Posterior vena cava (tissue), 2 donors: ENCODE measurements at places on chromosomes 12 and 14. TPM values are rescaled to one million over a fixed set of nuclear protein-coding genes. Genes with fewer than 3 reads are reported as not detected.

DNA sequence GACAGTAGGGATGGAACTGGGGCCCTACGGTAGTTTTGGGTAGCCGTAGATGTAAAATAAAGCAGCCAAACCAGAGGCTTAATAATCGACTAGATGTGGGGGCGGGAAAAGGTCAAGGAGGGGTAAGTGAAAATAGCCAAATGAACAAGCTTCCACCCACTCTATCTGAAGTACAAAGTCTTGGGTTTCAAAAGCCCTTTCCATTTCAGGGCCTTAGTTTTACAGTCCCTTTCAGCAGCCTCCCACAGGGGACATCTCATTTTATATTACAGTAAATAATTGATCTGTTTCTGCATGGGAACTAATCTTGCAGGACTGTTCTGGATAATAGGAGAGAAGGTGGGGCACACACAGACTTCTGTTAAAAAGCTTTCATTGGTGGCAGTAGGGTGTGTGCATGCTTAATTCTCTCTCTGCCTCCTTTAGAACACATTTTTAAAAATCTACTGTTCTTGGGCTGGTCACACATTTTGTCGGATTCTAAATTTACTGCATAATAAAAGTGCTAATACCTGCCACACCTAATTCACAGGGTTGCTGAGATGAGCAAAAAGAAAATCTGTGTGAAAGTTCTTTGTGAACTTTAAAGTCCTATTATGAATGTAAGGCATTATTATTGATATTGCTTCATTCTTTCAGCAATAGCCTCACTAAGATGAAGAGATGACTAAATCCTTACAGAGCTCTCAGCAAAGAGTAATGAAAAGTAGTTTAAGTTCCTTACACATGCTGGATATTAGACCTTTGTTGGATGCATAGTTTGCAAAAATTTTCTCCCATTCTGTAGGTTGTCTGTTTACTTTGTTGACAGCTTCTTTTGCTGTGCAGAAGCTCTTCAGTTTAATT, 104.6 kb downstream of the ITPR2 start:
- no peak for DNase-seq

DNA sequence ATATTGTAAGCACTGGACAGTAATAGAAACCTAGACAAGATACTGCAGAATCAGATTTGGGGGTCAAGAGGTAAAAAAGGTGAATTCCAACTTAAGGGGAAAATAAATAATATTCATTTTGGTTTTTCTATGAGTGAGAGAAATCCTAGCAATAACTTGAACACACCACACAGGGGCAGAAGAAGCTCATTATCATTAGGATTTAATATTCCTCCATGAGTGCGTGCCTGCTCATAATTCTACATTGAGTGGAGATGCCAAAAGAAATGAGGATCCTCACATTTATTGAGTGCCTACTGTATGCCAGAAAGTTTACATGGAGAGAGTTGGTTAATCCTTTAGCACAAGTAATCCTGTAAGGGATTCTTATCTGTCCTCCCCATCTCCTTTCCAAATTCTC, 40.5 kb upstream of the C14orf132 start:
- no peak for DNase-seq

DNA sequence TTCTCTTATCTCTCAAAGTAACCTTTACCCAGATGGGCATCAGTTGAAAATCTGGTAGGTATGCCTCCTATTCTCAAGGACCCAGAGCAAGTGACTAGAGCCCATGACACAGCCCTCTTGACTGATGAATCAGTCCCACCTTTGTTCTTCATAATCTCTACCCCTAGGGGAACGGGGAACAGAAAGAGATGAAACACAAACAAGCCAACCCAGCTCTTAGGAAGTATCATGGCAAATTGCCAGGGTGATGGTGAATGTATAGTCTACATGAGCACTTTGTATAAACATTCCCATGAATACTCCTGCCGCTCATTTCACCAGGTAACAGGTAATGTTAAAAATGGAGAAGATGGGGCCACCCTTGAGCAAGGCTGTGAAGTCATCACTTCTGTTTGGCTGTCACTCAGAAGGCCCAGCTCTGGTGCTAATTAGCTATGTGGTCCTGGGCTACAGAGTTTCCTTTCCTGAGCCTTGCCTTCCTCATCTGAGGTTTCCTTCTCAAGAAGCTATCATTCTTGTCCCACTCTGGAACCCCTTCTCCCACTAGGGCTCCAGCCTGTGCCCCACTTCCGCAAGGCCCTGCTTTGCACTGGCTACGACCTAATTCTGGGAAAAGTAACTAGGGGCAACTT, 161.7 kb downstream of the ANO2 start:
- no peak for DNase-seq

Gene PCBP2
- total RNA-seq: 501 TPM

DNA sequence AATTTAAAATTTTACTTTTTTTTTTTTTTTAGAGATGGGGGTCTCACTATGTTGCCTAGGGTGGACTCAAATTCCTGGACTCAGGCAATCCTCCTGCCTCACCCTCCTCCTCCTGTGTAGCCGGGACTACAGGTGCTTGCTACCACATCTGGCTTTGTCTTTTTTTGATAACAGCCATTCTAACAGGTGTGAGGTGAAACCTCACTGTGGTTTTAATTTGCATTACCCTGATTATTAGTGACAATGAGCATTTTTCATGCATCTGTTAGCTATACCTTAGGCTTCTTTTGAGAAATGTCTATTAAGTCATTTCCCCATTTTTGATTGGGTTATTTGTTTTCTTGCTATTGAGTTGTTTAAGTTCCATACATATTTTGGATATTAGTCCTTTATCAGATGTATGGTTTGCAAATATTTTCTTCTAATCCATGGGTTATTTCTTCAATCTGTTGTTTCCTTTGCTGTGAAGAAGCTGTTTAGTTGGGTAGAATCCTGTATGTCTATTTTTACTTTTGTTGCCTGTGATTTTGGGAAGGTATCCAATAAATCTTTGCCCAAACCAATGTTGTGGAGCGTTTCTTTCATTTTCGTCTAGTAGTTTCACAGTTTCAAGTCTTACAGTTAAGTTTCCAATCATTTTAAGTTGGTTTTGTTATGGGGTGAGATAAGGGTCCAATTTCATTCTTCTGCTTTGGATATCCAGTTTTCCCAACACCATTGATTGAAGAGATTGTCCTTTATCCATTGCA, 86.1 kb downstream of the MYF5 start:
- no peak for DNase-seq

DNA sequence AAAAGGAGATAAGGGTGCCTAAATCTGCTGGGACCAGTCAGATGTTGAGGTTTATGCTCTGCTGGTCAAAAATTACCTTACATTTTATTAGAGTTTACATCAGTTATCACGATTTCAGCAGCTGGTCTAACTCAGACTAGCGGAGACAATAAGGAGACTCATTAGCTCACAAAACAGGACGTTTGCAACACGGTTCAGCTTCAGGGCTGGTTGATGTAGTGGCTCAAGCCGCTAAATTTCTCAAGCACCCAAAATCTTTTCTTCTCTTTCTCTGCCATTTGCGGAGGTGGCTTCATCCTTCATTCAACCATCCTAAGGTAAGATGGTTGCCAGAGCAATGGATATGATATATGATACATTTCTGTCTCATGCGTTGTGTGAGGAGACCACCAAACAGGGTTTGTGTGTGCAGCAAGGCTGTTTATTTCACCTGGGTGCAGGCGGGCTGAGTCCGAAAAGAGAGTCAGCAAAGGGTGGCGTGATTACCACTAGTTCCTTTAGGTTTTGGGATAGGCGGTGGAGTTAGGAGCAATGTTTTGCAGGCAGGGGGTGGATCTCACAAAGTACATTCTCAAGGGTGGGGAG, 30.3 kb upstream of the CLIP1 start:
- DNase-seq: no peak

- DNase-seq: no peak
Measured at GRCh38 chr14:88195676-88196075, 127.4 kb downstream of the KCNK10 start.

GRCh38 chr12:29581631-29582030, 84.1 kb upstream of the OVCH1 start:
- no peak for DNase-seq

Gene SLC6A13
- not detected for total RNA-seq

DNA sequence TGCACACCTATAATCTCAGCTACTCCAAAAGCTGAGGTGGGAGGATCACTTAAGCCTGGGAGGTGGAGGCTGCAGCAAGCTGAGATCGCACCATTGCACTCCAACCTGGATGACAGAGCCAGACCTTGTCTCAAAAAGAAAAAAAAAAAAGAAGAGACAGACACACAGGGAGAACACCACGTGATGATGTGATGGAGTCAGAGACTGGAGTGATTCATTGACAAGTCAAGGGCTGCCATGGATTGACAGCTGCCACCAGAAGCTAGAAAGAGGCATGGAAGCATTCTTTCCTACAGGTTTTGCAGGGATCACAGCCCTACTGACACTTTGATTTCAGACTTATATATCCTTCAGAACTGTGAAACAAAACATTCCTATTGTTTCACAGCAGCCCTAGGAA, 3.5 kb upstream of the HCFC2 start:
- no peak for DNase-seq

Gene NUMB
- 68.7 TPM for total RNA-seq

- no peak for DNase-seq
Measured at GRCh38 chr14:53409969-53410368, 256.8 kb upstream of the DDHD1 start.

DNA sequence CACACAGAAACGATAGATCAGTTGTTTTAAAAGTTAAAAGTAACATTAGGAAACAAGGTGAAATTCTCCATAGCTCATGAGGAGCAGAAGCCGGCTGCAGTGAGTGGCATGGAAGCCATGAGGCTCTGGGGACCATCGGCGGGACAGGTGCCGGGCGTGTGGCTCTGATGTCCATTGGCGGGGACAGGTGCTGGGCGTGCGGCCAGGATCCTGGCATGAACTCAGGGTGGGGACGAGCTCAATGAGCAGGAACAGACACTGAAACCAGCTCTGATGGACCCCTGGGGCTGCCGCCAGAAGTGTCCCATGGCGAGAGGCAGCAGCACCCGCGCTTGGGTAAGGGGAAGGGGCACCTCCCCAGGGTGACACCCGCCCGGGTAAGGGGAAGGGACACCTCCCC, 75.1 kb downstream of the NOC4L start:
- DNase-seq: no peak

DNA sequence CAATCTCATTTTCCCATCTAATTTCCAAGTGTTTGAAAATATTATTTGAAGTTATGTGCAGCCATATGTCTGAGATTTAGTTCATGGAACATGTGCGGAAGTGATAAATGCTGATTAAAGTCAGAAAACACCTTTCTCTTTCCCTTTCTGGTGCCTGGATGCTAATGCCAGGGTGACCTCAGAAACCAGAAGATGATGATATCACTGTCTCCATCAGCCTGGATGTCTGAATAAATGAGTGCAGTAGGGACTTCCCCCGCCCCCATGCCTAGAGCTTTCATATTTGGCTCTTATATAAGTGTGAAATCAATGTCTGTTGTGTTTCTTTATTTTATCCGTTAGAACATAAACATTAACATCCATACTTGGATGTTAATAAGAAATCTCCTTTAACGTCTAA, 261.9 kb upstream of the LRIG3 start:
- DNase-seq: no peak

- DNase-seq: no peak
Measured at GRCh38 chr14:53192052-53192760, 39.1 kb upstream of the DDHD1 start.

Gene TROAP
- total RNA-seq: 0.10 TPM

GRCh38 chr12:65121049-65121955, at the start of gene WIF1:
Gene WIF1 (minus strand): TSS chr12:65121305. CDS start chr12:65121191, 114 bp downstream.
- DNase-seq: peak; percentile 80

Gene OR6C2
- not detected for total RNA-seq

Gene HOXC12
- 1.1 TPM for total RNA-seq

Gene LRTM2
- not detected for total RNA-seq

Gene FGF23
- not detected for total RNA-seq

DNA sequence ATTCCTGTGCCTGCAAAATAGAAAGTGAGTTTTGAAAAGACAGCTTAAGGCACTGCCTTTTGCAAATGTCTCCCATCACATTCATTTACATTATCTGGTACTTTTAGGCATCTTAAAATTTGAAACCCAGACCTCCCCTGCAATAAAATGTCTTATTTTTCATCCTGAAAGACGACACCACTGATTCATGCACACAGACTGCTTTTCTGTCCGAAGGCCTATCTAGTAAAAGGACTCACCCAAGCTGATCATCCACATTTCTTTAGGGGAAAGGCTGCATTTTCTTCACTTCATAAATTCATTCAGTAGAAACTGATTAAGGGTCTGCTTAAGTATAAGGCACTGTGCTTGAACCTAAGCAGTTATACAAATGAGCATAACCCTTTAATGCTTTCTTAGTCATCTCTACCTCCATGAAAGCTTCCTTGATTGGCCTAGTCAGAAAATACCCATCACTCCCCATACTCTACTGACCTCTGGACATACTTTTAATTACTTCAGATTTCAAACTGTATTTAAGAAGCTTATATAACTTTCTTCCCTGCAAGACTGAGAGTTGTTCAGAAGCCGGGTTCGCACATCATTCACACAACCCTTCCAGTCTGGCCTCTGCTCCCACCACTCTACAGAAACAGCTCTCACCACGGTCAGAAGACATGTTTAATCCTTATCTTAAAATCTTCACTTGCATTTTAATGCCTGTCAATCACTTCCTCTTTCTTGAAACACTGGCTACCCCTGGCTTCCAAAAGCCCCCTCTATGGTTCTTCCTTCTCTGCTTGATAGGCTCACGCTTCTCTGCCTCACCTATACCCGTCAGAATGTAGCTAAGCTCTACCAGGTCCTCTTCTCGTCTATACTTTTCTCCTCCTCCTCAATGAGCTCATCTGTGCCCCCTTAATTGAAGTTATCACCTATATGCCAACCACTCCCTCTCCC, 288.6 kb downstream of the MED13L start:
- no peak for DNase-seq

GRCh38 chr14:90940318-90940962, 120.0 kb downstream of the RPS6KA5 start:
- DNase-seq: no peak

- no peak for DNase-seq
Measured at GRCh38 chr14:75579882-75580281, 1.5 kb downstream of the FLVCR2 start.

GRCh38 chr12:79707830-79708229, 17.1 kb upstream of the PAWR start:
- no peak for DNase-seq

Gene ARHGAP9
- total RNA-seq: 20.7 TPM

DNA sequence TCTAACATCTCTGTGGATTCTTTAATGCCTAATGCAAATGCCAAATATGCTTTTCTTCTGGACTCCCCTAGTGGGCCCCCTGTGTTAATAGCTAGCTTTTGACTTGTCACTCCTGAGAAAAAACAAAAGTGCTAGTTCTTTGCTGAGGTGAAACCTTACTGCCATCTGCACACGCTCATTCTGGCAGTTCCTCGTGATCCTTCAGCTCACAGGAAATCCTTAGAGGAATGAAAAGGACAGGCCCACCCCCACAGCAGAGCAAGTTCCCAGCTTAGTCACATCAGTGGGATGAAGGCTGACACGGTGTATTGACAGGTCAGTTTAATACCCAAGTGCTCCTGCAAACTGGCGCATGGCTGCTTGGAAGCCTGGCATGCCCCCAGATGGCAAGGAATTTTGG, 165.1 kb upstream of the ATP2B1 start:
- DNase-seq: no peak

Gene LYZ
- total RNA-seq: 20.7 TPM

Gene ADAMTS20
- total RNA-seq: not detected

GRCh38 chr14:68308726-68309520, 483.9 kb downstream of the ZFP36L1 start:
- no peak for DNase-seq

Gene MIPOL1
- 19.6 TPM for total RNA-seq
